Adipocyte (in vitro differentiated cells): ENCODE measurements at places on chromosomes 13 and 19.

- peak; percentile 4 for DNase-seq
Observed at GRCh38 chr19:27972291-27973040, 1240.5 kb downstream of the UQCRFS1 start.

DNA sequence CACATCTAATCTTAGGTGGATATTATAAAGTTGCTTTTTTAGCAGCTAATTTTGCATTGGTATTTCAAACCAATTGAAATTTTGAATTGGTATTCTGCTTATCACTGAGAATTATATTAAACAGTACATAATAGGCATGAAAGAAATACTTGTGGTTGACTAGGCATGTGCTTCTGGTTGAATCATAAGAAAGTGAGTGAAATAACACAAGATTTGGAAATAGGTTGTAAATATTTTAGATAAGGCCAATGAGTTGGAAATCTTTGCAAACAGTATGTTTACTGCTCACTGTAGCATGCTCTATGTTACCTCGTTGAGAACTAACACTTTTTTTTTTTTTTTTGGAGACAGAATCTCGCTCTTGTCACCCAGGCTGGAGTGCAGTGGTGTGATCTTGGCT is 66.8 kb upstream of the RFC3 start:
- peak; percentile 71 for DNase-seq

DNA sequence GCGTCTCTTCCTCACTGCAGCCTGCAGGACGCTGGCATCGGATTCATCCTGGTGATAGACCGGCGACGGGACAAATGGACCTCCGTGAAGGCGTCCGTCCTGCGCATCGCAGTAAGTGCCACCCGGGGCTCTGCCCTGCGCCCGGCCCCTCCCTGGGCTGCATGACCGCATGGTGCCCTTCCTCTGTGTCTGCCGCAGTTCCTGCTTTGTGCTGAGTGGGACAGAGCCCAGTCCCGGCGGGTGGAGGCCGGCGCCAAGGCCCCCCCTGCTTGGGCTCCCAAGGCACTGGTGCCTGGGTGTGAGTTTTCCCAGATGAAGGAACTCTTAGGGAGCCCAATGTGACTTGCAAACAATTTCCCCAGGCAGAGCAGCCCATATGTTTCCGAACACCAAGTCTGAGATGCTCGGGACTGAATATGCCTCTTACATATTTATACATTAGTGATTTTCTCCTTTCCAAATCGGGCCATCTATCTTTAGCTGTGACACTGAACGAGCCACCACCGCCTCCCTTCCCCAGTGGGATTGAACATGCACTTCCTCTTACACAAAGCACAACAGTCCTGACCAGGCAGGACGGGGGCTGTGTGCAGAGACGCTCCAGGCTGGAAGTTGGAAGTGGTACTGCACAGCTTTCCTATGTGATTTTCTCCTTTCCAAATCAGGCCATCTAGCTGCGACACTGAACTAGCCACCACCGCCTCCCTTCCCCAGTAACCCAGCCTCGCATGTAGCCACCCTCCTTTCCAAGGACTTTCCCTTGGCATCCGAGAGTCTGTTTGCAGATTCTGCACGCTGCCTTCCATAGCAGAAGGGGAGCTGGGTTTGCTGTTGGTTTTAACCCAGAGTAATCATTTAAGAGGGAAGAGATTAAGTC is 60.1 kb upstream of the F7 start:
- no peak for DNase-seq

GRCh38 chr19:38013913-38014580 is 107.0 kb downstream of the SIPA1L3 start:
- DNase-seq, result no peak
